SJSA1 (cell line): ENCODE measurements at places on chromosomes 4 and X.

DNA sequence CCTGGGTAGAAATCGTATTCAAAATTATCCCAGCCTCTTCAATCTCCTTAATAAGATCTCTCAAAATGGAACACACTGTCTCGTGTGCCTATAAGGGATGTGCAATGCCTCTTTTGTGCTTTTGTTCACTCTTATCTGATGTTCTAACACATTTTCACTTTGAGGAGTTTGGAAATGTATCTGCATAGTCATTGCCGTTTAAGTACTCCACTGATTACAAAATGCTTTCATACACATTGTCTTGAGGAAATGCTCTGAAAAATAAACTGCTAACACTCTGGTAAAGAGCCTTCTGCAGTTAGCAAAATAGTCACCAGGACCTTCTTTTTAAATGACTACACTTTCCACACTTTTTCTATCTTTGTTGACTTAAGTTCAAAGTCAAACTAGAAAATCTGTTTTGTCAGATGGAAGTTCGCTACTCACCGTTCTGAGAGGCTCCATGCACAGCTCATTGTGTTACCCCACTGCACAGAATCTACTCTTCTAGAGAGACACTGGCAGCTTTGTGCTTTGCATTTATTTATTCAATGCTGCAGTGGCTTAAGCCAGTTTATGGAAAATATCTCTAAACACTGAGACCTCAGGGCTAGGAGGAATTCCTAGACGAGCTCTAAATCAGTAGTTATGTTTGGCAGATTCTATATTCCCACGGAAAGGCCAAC, 159.0 kb downstream of the CHIC2 start:
- no peak for DNase-seq

DNA sequence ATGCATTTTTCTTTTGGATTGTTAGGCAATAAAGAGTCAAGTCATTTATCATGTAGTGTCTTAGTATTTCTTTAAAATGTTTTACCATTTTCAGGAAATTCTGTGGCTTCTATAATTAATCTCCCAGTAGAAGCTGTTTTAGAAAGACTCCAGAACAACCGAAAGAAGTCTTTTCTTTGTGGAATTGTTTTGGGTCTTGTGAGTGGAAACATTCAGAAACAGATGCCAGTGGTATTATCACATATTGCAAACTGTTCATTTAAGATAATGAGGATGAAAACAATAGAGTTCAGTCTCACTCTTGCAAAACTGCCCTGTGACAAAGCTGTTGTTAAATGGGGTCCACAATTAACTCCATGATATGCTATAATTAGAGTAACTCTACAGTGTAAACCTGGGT, 211.2 kb upstream of the KIT start:
- DNase-seq, result no peak

DNA sequence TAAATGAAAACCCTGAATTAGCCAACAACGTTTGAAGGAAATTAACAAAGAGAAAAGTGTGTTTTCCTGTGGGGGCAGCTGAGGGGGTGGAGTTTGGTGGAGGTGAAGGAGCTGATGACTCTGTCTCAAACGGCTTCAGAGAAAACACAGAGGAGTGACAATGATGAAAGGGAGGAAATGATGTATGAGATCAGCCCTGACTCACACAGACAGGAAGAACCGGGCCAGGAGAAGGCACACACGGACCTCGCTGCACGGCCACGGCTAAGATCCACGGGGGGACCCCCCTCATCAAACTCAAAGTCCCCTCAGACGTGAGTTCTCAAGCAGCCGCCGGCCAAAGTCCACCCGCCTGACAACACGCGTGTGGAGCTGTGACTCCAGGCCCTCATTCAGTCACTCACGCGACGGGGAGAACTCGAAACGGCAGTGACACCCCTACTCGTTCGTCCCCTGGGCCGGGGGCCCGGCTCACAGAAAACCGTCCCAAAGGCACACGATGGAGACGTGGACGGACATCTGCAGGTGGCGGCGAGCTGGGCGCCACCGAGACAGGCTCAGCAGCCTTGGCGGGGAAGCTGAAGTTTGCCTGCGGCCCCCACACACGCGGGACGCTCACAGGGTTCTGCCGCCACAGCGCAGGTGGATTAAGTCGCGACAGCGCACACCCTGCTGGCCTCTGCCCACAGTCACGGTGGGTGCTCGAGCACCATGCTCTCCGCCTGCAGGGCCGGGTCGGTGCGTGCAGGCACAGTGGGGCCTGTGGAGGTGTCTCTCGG, 28.8 kb downstream of the PPP2R3B start:
- no peak for DNase-seq

DNA sequence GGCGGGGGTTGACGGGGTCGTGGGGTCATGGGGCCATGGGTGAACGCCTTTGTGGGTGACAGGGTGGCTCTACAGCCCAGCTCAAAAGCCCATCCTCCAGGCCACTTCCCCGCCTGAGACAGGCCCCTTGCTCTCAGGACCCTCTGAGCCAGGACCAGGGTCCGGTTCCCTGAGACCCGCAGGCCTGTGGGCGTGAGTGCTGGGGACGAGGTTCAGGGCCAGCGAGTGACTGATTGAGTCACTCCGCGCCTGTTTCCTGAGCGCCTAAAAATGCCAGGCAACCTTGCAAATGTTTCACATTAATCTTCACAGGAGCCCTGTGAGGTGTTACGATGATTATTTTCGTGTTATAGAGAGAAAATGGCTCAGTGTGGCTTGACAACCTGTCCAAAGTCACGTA, 97.8 kb downstream of the ZNF674 start:
- peak; percentile 4 for DNase-seq

DNA sequence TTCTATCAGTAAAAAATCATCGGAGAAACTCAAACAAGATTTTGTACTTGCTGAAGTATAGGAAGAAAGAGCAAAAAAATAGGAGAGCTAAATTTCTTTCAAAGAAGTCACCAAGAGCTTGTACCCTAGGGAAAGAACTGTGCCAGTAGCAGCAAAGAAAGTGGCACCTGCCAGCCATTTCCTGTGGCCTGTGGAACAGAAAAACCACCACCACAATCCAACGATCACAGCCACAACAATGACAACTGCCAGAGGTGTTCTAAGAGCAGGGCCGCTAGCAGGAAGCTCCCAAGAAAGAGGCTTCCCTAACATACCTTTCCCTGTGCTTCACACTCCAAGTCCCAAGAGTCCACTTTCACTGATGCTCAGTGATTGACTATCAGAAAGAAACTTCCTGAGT, 266.1 kb upstream of the GPC4 start:
- DNase-seq, result no peak

DNA sequence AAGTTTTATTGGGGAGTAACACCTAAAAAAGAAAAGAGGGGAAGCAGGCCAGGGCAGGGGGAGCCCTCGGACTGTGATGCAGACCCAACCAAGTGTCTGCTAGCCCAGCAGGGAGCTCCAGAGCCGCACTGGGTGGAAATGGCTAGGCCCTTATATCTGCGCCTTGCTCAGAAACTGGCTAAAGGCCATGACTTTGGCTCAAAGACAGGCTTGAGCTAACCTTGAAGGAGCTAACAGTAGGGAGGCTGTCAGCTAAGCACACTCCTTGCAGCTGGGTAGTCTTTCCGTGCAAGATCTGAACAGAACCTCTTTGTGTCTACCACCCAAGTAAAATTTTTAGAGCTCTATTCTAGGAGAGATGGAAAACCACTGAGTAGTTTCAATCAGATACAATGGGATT, 43.0 kb downstream of the SEPSECS start:
- no peak for DNase-seq

DNA sequence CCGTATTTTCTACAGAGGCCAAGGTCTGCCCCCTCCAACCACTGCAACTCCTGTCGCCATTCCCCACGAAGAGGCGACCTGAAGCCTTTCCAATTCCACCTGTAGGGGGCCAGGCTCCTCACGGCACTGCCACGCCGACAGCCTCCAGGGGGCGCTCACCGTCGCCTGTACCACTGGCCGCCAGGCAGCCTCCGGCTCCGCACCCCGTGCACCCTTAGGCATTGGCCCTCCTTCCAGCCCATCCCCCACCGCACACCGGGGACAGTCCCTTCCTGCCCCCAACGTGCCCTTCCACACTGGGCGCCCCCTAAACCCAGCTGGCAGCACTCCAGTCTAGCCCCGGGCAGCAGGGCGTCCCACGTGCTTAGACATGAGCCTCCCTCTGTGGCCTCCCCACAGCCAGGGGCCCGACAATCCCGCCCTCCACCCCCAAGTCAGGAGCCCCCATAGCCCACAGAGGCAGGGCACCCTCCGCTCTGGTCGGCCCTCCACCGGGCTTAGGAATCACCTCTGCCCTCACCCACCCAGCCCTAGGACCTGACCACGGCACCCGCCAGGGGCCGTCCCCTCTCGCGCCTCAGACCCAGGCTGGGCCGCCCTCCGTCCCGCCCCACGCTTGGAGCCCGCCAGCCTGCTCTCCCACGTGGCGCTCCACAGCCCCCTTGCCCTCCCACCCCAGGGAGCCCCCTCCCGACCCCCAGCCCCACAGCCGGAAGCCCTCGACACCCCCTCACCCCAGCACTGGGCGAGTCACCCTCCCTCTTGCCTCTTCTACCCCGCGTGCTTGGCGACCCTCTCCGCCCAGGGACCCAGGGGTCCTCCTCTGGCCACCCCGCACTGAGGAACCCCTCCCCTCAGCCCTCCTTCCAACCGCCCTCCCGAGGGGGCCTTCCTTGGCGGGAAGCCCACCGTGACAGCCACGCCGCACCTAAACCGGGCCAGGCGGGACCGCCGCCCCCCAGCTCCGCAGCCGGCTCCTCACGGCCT, 711 bp downstream of the PNMA6E start:
- DNase-seq, result no peak

- no peak for DNase-seq
Measured at GRCh38 chr4:73713650-73714049, 26.7 kb upstream of the CXCL8 start.

DNA sequence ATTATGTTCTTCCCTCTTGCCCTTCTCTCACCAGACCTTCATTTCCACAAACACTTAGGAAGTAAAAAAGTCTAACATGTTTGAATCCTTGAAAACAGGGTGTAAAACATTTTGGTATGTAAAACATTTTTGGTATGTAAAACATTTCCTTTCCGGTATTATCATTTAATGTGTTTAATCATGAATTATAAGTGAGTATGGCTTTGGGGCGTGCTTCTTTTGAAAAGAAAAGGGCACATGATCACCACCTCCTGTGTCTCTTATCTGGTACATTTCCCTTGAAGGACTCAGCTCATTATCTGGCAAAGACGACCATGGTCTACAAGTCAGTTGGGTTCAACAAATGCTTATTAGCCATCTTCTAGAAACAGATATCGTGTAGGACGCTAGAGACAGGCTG, 283.6 kb downstream of the FRMPD4 start:
- DNase-seq, result peak; percentile 22

DNA sequence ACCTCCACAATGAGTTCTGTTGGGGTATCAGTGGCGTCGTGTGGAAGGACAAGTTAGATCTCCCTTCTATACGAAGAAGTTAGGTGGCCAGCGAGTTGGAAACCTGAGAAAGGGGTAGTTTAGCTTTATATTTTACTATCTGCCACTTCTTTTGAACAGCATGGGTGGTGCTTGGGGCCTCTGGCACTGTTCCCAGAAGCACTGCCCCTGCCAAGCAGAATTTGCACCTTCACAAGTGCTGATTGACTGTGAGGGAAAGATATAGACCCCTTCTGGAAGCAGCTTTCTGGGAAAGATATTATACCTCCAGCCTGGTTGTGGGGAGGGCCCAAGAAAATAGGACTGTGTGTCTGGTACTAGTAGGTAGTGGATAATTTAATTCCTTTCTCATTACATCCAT, 246.9 kb downstream of the FBXO8 start:
- DNase-seq, result no peak
